ENCODE measurements at places on chromosomes 3 and 15. TPM values are rescaled to one million over a fixed set of nuclear protein-coding genes. Genes with fewer than 3 reads are reported as not detected.

DNA sequence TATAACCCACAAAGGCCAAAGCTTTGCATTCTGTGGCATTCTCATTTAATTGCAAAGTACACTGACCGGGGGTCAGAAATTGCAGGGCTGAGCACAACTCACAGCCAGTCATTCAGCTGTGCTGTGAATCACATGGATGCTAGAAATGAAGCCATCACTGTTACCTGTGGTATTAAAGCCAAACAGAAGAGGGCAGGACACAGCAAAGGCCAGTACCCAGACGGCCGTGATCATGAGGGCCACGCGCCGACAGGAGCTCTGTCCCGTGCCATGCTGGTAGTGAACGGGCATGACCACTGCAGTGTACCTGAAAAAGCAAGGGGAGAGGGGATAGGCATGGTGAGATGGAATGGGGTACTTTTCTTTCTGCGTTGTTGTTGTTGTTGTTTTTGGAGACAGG is 31.6 kb downstream of the DRD3 start:
- DNase-seq = no peak

DNA sequence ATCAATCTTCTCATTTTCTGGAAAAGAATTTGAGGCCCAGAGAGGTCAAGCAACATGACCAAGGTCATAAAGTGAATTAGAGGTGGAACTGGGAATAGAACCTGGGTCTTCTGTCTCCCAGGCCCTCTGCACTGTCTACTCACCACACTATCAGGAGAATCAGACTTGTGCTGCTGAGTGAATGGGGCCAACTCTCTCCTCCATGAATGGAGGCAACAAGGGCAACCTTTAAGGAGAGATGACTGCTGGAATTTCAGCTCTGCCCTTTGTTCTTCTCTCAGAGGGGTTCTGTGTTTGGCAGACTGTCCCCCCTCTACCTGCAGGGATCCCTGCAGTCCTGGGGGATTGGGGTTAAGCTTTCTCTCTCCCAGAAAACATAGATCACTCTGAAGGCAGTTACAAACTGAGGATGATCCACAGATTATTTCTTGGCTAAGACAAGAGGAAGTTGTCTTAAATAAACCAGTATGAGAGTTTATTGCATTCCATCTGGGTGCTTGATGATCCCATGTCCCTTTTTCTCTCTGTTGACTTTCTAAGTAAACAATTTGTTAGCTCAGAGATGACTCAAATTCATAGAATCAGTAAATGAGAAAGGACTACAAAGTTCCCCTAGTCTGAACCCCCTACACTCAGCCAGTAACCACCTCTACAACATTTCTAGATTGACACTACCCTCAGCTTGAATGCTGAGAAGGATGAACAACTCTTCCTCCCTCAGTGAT is 99.0 kb upstream of the LIPC start:
- no peak for DNase-seq

DNA sequence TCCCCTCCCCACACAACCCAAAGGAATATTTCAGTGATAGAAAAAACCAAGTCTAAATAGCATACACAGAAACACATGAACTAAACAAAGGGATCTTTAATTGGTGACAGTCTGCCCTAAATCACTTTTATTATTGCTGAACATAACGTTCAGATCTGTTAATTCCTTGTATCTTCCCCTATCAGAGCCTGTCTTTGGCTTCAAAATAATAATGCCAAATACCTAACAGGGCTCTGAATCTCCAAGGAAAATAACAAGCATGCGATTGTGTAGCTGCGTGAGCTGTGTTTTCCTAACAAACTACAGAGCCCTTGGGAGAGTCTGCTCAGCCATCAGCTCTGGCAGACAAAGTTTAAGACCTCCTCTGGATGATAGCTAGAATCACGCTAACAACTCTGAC is 1010.1 kb downstream of the ROBO1 start:
- no peak for DNase-seq

- no peak for DNase-seq
These were observed 223.5 kb upstream of the PROK2 start for GRCh38 chr3:72008226-72008996.

TMEM266 gene
- 0.28 TPM for total RNA-seq

Measured in Caco-2 (cell line).